GM12892 (cell line): ENCODE measurements at places on chromosomes 4 and X.

GRCh38 chr4:98260047-98260578 is 1.1 kb upstream of the RAP1GDS1 start:
- DNase-seq: peak; percentile 15

DNA sequence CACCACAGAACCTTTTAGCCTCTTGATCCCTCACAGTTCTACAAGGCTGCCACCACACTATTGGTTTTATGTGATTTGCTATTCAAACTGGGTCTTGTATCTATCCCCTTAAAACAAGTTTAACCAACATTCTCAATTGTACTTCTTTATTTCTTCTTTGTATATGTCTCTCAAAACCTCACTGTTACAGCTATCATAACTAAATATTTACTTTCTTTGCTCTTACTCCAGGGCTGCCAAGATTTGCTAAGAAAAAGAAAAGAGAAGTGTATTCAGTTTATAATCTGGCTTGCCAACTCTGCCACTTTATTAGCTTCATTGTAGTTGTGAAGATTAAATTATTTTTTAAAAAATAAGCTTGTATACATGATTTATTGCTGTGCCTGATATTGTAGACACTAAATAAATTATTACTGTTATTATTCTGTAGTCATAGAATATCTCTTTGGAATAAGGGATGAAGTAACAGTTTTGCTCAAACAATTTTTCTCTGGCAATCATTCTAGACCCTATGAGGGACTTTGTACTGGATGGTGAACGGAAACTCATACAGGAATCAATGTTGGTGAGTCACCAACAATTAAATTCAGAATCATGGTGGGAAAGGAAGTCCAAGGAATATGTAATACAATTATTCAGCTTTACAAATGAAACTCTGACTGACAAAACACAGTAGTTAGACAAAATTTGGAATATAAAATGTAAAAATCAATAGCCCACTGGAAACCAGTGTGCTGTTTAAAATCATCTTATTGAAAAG is 127.1 kb upstream of the DCAF8L1 start:
- DNase-seq: no peak

DNA sequence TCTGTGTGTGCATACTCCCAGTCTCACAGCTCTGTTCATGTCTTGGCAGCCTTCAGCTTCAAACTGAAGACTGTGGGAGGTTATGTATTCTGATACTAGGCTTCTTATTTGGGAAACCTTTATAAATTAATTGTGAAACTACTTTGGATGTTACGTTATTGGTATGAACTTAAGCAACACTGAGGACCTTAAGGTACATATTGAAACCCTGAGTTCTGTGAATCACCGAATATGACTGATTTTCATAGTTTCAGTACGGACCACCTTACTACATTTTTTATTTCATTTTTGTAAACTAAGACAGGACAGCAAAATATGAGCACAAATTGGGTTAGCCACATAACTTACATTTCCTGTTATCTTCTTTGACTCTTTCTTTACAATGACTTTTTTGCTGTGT is 498.4 kb downstream of the PDGFC start:
- no peak for DNase-seq

DNA sequence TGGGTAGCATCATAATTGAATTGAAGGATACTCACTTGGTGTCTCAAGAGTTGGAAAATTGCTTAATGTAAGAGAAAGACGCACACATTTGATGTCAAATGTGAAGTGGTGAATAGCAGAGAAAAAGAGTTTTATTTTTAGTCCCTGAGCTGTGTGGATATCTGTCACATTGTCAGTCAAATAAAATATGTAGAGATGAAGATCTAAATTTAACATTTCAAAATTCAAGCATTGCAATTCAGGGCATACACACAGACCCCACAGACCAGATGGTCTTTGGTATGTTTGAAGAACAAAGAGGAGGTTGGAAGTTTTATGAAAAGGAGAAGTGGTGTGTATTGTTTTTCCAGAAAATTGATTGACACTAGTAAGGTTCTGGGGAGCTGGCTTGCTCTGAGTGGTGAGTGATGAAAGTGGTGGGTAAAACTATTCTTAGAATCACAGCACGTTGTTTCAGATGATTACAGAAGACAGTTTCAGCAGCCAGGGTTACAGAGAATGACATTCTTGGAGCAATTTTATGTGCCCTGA is 44.9 kb upstream of the BBS12 start:
- no peak for DNase-seq

GRCh38 chr4:122702939-122703338 is 29.6 kb upstream of the BBS12 start:
- DNase-seq: no peak

DNA sequence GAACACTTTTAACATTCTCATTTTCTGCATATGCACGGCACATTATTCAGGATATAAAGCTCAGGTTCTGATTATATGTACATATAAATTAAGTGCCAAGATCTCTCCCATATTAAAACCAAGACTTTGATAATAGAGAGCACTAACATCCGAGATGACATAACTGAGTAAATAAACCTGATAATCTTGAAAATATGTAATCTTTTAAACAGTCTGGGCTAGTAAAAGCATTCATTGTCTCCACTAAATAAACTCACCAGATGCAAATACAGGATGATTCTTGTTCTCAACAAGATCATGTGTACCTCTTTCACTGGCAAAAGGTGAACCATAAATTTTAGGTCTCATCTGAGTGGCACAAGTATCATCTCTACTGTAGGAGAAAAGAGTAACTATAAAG is 942.2 kb downstream of the TRAM1L1 start:
- no peak for DNase-seq

DNA sequence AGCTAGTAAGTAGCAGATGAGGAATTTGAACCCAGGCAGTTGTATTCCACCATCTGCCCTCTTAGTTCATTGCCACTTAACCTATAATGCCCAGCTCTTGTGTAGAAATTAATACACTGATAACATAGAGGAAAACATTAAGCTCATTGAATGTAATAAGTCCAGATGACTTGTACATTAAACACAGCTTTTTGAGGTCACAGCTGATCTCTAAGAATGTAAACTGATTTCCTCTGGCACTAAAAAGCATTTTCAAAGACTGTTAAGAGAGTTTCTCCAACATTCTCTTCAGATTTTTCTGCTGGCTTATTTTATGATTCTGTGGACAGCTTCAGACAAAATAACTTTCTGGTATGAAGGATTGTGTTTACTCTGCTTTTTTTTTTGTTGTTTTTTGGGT is 42.7 kb downstream of the HPRT1 start:
- DNase-seq: no peak

DNA sequence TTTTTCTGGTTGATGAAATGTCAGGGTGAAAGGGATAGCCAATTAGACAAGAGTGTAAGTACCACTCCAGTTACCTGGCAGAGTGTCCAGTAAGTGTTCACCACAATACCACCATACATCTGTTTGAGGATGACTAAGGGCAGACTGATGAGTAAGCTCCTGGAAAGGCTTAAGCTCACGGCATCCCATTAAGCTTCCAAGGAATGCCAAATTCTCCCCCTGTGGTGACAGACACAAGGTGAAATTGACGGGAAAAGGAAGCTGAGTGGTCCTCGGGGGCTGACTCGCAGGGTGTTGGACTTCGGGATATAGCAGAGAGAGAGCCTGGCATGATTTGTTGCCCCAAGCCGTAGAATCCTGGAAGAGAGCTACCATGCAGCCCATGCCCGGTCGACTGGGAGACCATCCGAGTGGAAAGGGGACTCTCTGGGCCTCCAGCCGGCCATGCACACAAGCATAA is 7.6 kb upstream of the BST1 start:
- DNase-seq: no peak

DNA sequence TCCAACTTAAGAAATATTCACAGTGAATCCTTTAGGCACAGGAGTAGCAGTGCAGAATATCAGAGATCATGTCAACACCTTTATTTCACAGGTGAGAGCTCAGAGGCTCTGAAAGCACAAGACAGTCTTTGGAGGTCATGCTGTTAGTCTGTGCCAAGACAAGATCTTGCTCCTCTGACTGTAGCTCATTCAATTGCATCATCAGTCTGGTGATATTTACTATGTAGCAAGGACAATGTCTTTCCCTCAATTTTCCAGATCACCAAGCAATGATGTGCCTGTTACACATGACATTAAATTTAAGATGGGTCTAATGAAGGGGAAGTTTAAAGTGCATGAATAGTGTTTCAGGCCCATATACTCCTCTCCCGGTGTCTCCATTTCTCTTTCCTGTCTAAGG is 277.5 kb downstream of the IL15 start:
- DNase-seq: no peak

DNA sequence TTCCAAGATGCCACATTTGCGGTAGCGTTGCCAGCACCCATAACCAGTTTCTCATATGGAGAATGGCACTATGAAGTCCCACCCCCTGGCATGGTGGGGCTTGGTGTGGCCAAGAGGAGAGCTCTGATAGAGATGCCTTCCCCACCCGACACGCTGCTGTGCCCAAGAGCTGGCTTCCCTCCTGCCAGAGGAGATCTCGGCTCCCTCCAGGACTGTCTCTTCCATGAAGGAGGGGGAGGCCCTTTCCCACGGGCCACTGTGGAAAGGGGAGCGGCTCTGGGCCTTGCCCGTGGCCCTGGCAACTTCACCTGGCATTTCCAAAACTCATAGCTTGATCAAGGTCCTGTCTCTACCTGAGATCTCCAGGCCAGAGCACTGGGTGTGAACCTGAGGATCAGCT is 217.3 kb upstream of the PSAPL1 start:
- no peak for DNase-seq

DNA sequence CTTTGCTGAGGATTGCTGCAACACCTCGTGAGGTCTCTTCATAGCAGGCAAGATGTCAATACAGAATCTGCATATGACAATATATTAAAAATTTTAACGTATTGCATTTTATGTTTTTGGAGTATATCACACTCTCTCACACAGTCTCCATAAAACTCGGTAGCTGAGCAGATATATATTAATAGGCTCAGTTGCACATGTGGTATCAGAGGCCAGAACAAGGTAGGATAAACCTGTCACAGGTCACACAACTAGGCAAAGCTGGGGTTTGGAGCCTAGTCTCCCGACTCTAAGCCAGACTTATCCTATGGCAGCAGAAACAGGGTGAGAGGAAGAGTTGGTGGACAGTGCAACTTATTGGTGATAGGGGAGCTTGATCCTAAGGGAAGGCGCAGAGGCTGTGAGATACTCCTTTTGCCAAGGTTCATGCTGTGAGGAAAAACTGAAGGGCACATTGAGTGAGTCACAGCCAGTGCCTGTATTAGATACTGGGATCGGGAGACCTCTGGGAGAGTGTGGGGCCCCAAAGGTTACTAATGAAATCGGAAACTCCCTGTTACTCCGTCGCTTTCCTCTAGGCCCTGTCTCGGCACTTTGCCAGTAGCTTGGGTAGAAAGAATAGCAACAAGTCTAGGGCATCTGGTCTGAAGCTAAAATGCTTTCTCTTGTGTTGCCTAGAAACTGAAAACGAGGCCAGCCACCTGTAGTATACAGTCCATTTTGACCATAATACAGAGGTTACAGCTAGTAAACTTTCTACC is 195.7 kb downstream of the ARHGAP10 start:
- no peak for DNase-seq

DNA sequence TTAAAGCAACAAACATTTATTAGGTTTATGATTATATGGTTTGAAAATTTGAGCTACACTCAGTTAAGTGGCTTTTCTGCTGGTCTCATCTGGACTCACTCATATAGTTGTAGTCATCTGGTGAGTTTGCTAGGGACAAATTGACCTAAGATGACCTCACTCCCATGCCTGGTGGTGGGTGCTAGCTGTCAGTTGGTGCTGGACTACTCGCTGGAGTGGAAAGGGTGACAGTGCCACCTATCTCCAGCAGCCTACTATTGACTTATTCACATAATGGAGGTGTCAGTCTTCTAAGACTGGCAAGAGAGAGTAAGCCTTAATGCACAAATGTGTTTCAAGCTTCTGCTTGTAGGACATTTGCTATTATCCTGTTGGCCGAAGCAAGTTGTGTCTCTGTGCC is 88.2 kb downstream of the TASL start:
- DNase-seq: no peak

DNA sequence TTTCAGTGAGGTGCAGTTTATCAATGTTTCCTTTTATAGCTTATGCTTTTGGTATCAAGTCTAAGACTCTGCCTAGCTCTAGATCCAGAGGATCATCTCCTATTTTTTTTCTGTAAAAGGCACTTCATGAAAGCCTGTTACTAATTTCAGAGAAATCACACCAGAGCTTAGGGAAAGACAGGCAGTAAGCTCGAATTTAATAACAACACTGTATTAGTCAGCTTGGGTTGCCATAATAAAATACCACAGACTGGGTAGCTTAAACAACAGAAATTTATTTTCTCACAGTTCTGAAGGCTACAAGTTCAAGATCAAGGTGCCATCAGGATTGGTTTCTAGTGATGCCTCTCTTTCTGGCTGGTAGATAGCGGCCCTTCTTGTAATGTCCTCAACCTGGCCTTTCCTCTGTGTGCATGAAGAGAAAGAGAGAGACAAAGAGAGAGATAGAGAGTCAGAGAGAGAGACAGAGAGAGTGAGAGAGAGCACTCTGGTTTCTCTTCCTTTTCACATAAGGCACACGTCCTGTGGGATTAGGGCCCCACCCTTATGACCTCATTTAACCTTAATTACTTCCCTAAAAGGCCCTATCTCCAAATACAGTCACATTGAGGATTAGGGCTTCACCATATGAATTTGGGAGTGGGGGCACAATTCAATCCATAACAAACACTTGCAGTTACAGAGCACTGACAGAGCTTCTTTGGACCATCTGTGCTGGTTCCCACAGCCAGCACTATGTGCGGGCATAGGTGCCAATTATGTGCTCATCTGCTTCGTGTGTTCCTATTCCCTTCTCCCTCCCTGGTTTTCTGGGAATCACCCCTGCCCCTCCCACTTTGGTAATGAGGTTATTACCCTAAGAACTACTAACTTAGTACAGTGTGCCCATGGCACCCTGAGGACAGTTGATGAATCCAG is 114.8 kb upstream of the MED14 start:
- DNase-seq: no peak

GRCh38 chr4:2043396-2044118 is 15.6 kb upstream of the NAT8L start:
- no peak for DNase-seq

DNA sequence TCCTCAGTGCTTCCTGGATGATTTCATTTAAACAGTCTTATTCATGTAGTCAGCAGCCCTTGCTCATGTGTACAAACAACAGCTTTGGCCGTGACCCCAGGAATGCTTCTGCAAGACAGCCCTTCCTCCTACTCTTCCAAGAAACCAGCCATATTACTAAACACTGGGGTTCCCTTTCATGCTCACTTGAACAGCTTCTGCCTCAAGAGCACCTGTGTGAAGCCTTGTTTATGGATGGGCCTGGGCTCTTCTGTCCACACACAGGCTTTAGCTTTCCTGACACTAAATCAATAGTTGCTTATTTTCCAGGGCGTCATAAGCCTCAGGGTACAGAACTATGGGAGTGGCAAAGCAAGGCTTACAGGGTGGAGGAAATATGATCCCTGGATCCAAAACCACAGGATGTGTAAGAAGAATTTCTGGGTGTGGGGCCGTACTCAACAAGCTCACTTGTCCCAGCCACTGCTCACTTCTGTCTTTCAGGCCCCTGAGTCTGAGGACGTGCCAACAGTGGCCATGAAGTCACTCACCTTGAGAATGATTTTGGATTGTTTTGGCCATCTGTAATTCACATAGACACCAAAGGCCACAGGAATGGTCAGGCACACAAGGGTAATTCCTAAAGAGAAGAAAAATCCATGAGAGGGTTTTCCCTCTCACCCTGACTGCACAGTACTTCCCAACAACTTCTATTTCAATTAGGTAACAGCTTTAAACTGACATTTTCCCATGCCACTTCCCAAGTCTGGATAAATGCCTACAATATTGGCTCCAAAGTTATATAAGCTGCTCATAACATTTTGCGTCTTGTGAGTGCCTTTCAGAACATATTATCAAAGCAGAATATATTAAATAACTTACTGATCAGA is 17.7 kb downstream of the SLC10A6 start:
- DNase-seq: no peak
